Activated T-helper 17 cell treated with anti-CD3 and anti-CD28 coated beads, Interleukin-2, amount 50 U/mL, for 72 hours (primary cell): ENCODE measurements at places on chromosomes 11 and 22.

GRCh38 chr22:17339095-17339693 is 30.1 kb upstream of the CECR2 start:
- H3K27ac ChIP-seq, result no peak overlapping the region
- no peaks in the 10 kb centered on the region for H3K36me3 ChIP-seq
- H3K4me3 ChIP-seq, result no peak overlapping the region
- no peak for ATAC-seq
- H3K4me1 ChIP-seq, result no peaks in the 10 kb centered on the region
- H3K27me3 ChIP-seq, result peaks cover 8% of the 10 kb centered on the region

DNA sequence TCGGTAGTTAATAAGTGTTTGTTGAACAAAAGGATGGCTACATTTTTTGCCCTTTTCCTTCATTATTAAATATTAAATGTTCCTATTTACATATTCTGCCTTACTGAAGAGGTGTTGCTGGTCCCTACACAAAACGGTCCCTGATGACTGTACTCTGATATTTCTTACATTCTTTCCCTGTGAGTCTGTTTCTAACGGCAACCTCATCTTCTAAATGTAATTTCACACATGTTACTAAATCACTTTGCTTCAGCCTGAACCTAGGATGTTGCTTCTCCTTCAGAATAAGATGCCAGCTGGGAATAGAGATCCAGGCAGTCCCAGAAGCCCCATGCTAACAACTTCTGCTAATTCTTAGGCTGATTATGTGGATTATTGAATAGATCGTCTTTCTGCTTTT is 50.3 kb downstream of the SPON1 start:
- ATAC-seq, result no peak
- H3K36me3 ChIP-seq, result no peaks in the 10 kb centered on the region
- H3K27me3 ChIP-seq, result no peaks in the 10 kb centered on the region
- no peaks in the 10 kb centered on the region for H3K4me1 ChIP-seq
- no peak overlapping the region for H3K27ac ChIP-seq

- H3K27me3 ChIP-seq, result no peaks in the 10 kb centered on the region
- peak overlapping the region; percentile 44 for H3K27ac ChIP-seq
- no peak overlapping the region for H3K4me3 ChIP-seq
- ATAC-seq, result no peak
- H3K36me3 ChIP-seq, result peaks cover 20% of the 10 kb centered on the region
- no peaks in the 10 kb centered on the region for H3K4me1 ChIP-seq
These were observed 12.2 kb downstream of the TKFC start for GRCh38 chr11:61345170-61345610.

DNA sequence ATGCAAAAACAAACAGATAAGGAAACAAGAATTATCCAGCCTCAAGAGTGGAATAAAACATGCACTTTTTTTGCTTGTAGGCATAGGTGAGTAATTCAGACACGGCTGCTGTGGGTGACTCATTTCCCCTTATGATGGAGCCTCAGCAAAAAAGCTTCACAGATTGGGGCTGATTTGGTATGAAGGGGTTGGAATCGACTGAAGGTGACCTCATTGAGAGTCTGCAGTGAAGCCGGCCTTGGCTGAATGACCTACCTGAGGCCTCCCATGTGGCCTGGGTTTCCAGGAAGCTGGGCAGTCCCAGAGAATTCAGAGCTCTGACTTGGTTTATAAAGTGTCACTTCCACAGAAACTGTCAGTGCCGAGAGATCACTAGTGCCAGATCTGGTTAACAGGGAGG is 34.2 kb upstream of the VPREB1 start:
- H3K4me3 ChIP-seq, result peak overlapping the region; percentile 70
- peak; percentile 93 for ATAC-seq
- peaks cover 31% of the 10 kb centered on the region for H3K4me1 ChIP-seq
- H3K27ac ChIP-seq, result peak overlapping the region; percentile 90
- no peaks in the 10 kb centered on the region for H3K27me3 ChIP-seq

GRCh38 chr11:32602657-32603415 is 19.2 kb downstream of the EIF3M start:
- H3K27me3 ChIP-seq, result no peaks in the 10 kb centered on the region
- H3K4me3 ChIP-seq, result no peak overlapping the region
- H3K4me1 ChIP-seq, result no peaks in the 10 kb centered on the region
- no peak for ATAC-seq
- H3K36me3 ChIP-seq, result peaks cover 88% of the 10 kb centered on the region

DNA sequence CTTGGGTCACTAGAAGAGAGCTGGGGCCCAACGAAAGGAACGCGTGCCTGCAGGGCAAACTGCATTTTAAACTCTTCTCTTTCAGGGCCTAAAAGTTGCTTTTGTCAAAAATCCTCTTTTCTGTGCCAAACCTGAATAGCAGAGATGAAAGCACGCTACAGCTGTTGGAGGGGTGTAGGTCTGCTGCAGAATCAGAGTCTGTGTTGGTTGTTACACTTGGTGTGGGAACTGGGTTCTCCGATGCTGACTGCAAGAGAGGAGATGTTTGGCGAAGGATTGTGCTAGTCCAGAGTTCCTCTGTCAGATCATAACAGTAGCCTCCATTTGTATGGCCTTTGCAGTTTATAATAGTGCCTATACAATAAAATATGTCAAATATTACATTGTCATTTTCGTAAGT is 41.8 kb downstream of the BARX2 start:
- ATAC-seq, result no peak
- H3K4me3 ChIP-seq, result no peak overlapping the region
- H3K36me3 ChIP-seq, result no peaks in the 10 kb centered on the region
- no peaks in the 10 kb centered on the region for H3K4me1 ChIP-seq

DNA sequence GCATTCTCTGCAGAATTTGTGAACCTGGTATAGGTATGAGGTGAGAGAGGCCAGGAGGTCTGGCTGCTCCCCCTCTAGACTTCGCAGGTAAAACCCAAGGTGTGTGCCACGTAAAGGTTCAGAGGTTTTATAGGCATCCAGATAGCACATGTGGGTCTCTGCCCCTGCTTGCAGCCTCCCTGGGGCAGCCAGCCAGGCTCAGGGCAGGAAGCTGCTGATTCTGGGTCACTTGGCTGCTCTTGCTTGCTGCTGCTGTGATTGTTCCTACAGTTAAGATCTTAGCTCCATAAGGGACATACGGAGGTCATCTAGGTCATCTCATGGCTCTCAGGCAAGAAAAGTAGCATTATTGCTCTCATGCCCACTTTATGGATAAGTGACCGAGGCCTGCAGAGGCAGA is 30.2 kb downstream of the ZBTB16 start:
- H3K4me1 ChIP-seq, result peaks cover 12% of the 10 kb centered on the region
- no peak overlapping the region for H3K27ac ChIP-seq
- ATAC-seq, result no peak
- H3K27me3 ChIP-seq, result no peaks in the 10 kb centered on the region

GRCh38 chr11:125343718-125344131 is 152.3 kb downstream of the FEZ1 start:
- no peak overlapping the region for H3K4me3 ChIP-seq
- H3K27me3 ChIP-seq, result peaks cover 12% of the 10 kb centered on the region
- H3K4me1 ChIP-seq, result no peaks in the 10 kb centered on the region
- H3K27ac ChIP-seq, result no peak overlapping the region
- no peak for ATAC-seq

DNA sequence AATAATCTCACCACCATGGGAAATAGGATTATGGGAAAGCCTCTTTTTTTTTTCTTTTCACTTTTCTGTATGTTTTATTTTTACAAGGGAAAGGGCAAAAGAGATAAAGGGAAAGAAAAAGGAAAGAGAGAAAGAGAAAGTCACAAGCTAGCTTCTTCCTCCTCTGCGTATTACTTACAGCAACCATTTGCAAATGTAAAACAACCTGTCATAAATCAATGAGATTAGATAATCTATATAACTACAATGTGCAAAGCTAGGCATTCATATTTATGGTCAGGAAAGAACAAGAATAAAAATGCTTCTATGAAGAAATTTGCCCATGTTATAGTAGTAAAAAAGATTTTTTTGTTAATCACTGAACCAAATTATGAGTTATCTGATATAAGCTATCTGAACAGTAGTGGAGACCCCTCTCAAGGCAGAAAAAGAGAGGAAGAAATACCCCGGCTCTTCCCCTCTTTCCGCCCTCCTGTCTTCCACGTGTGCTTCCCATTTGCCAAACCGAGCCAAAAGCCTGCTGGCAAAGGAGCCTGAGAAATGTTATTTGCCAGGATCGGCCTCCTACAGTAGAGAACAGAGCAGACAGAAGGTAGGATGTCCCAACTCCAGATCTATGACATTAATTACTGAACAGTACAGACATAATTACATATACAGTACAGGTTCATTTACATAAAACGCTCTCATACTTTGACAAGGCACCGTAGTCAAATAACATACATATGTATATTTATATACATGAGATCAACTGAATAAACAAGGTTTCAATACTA is 50.2 kb downstream of the ARHGAP32 start:
- ATAC-seq, result no peak
- H3K27ac ChIP-seq, result no peak overlapping the region
- no peaks in the 10 kb centered on the region for H3K4me1 ChIP-seq
- no peak overlapping the region for H3K4me3 ChIP-seq
- H3K27me3 ChIP-seq, result no peaks in the 10 kb centered on the region

GRCh38 chr11:43367382-43368178 is 8.9 kb downstream of the TTC17 start:
- H3K27ac ChIP-seq, result peak overlapping the region; percentile 0
- peaks cover 26% of the 10 kb centered on the region for H3K4me1 ChIP-seq
- ATAC-seq, result peak; percentile 60
- H3K27me3 ChIP-seq, result no peaks in the 10 kb centered on the region
- peaks cover 69% of the 10 kb centered on the region for H3K36me3 ChIP-seq

DNA sequence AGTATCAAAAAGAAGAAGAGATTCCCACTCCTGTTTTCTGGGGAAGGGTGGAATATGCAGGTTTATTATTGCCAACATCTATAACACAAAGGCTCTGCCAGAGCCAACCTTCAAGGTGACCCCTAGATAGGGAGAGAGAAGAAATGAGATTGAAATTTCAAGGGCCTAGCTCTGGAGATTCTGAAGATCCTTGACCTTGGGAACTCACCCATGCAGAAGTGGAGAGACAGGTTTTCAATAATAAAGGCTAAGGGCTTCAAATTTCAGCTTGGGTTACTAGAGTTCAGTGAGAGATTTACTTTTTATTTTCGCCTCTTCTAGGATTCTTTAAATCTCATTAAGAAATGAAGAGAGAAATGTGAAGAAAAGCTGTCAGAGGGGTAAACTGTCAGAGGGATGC is 98.4 kb downstream of the CD44 start:
- no peaks in the 10 kb centered on the region for H3K27me3 ChIP-seq
- peaks cover 4% of the 10 kb centered on the region for H3K36me3 ChIP-seq
- H3K27ac ChIP-seq, result no peak overlapping the region
- peaks cover 45% of the 10 kb centered on the region for H3K4me1 ChIP-seq

- H3K4me1 ChIP-seq, result peaks cover 70% of the 10 kb centered on the region
- H3K27me3 ChIP-seq, result no peaks in the 10 kb centered on the region
- peak overlapping the region; percentile 78 for H3K4me3 ChIP-seq
- H3K27ac ChIP-seq, result peak overlapping the region; percentile 94
- ATAC-seq, result no peak
These were observed 37.1 kb downstream of the BCR start for GRCh38 chr22:23217171-23218052.

- H3K36me3 ChIP-seq, result peaks cover 37% of the 10 kb centered on the region
- H3K27ac ChIP-seq, result peak overlapping the region; percentile 86
- H3K27me3 ChIP-seq, result no peaks in the 10 kb centered on the region
- H3K4me1 ChIP-seq, result peaks cover 13% of the 10 kb centered on the region
- peak; percentile 80 for ATAC-seq
These were observed 1.2 kb upstream of the CERK start for GRCh38 chr22:46739094-46739870.

DNA sequence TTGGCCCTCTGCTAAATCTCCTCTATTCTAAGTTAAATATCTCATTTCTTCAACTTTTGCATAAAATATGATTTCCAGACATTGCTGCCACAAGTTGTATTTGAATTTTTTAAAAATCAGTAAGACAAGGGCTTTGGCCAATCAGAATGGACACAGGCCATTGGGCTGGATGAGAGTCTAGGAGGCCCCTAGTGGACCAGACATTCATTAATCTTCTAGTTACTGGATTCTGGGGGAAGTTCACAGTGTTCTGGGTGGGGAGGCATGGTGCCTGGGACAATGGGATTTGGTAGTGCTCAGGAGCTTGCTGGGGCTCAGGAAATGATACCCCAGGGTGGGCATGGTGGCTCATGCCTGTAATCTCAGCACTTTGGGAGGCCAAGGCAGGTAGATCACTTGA is 12.4 kb upstream of the SORL1 start:
- H3K4me1 ChIP-seq, result peaks cover 38% of the 10 kb centered on the region
- H3K27me3 ChIP-seq, result no peaks in the 10 kb centered on the region
- H3K27ac ChIP-seq, result no peak overlapping the region
- H3K36me3 ChIP-seq, result no peaks in the 10 kb centered on the region
- H3K4me3 ChIP-seq, result no peak overlapping the region
- no peak for ATAC-seq

DNA sequence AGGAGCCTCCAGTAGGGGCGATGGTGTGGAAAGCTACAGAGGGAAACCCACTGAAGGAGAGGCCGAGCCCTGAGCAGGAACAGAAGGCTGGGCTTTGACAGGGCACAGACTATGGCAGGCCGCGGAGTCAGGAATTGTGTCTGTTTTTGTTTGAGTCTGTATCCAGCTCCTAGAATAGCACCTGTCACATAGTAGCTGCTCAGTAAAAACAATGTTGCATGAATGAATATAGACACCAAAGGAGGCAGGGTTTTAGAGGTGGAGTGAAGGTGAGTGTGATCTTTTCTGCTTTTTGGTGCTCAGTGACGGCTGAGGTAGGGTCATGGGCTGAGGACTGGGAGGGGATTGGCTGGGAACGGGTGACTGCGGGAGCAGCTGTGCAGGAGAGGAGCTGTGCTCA is 18.5 kb upstream of the APOBEC3A start:
- peaks cover 24% of the 10 kb centered on the region for H3K27me3 ChIP-seq
- peaks cover 23% of the 10 kb centered on the region for H3K4me1 ChIP-seq
- ATAC-seq, result no peak
- H3K4me3 ChIP-seq, result no peak overlapping the region
- H3K27ac ChIP-seq, result no peak overlapping the region

DNA sequence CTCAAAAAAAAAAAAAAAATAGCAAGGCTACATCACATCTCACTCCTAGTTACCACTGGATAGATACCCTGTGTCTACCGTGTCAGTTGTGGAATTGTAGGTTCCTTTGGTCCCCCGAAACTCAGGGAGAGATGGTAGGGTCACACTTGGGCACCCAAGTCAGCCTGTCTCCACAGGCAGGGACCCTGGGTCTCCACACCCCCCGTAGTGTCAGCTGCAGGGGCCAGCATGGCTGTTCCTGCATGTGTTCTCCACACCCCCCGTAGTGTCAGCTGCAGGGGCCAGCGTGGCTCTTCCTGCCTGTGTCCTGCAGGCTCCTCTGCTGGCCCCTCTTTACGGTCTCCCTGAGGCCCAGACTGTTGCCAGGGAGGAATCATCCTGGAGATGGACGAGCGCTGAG is 282.1 kb downstream of the BRD1 start:
- H3K4me1 ChIP-seq, result no peaks in the 10 kb centered on the region
- no peak overlapping the region for H3K27ac ChIP-seq
- ATAC-seq, result no peak
- no peaks in the 10 kb centered on the region for H3K27me3 ChIP-seq
- H3K4me3 ChIP-seq, result no peak overlapping the region
- no peaks in the 10 kb centered on the region for H3K36me3 ChIP-seq

GRCh38 chr11:31419669-31420068 is 50.0 kb downstream of the DNAJC24 start:
- H3K27ac ChIP-seq, result no peak overlapping the region
- H3K4me3 ChIP-seq, result no peak overlapping the region
- H3K27me3 ChIP-seq, result no peaks in the 10 kb centered on the region
- no peak for ATAC-seq

GRCh38 chr11:17738151-17738973 is 3.8 kb downstream of the KCNC1 start:
- peaks cover 23% of the 10 kb centered on the region for H3K27me3 ChIP-seq
- no peak for ATAC-seq
- H3K4me1 ChIP-seq, result peaks cover 5% of the 10 kb centered on the region
- no peak overlapping the region for H3K4me3 ChIP-seq
- no peaks in the 10 kb centered on the region for H3K36me3 ChIP-seq
